ENCODE measurements at places on chromosomes 1 and 21.

DNA sequence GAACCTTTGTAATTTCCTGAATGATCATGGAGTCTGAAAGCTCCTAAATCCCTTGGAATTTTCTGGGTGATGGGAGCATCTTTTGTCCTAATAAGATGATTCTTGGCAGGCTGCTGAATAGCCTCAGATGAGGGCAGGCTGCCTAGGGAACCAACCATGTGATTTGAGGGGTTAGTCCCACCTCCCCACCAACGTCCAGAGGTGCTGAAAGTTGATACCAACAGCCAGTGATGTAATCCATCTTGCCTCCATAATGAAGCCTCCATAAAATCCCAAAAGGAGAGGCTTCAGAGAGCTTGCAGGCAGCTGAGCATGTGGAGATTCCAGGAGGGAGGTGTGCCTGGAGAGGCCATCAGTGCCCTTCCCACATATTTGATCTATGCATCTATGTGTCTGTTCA lies 43.7 kb downstream of the GTF2B start:
- no peak for DNase-seq

- DNase-seq: no peak
Observed at GRCh38 chr1:156063997-156064285, 3.0 kb downstream of the RAB25 start.

DNA sequence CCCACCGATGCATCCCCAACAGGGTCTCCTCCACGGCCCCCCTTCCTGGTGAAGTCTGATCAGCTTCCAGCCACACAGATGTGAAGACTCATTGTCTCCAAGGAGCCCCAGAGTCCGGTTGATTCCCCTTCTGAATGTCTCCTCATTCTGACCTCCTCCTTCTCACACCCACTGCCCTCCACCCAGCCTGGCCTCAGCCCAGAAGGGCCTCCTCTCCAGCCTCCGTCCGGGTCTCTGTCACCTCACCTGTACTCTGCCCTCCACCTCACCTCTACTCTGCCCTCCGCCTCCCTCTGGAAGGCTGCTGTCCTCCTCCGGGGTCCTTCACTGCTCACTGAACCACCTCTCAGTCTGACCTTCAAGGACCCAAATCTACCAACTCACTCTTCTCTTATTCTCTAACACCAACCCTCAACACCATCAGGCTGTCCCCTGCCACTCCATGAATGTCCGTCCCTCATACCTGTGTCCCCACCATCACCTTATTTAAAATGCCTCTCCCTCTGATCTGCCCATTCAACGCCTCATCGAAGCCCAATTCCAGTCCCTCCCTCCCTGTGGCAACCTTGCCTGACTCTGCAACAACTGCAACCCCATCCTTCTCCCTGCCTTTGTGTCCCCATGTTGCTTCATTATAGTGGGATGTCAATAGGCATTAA lies 201.2 kb downstream of the TOMM20 start:
- DNase-seq: no peak

DNA sequence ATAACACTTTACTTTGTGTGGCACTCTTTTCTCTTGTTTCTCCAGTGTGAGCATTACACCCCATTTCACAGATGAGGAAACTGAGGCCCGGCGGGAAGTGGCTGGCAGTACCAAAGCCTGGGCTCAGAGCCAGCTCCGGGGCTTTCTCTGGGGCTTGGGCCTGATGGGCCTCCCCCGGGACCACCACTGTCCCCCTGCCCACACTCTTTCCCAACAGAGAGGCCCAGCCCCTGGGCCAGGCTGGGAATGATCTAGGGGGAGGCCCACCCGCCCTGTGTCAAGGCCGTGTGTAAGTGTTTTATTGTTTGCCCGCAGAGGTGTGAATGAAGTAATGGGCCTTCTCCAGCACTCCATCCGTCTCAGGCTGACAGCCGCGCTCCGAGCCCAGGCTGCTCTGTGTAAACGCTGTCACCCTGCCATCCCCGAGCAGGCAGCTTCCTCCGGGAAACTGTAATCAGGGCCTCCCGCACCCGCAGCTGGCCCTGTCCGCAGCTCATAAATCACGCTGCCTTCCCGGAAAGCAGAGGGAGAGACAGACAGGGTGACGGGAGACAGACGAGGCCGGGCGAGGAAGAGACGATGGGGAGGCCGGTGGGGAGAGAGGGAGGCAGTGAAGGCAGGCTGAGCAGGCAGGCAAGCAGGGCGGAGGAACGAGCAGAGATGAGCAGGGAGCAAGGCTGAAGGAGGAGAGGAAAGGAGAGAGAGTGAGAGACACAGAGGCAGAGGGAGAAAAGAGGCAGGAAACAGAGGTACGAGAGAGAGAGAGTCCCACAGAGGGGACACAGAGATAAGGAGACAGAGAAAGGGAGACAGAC lies 109.7 kb upstream of the ZBTB40 start:
- DNase-seq: no peak

All from activated T-cell treated with anti-CD3 and anti-CD28 coated beads, Interleukin-2, amount 50 U/mL, for 24 hours (primary cell).